Cortex of kidney (tissue), 1 donor: ENCODE measurements at places on chromosomes 5 and 9.

GRCh38 chr9:73230251-73230650, 78.6 kb downstream of the ANXA1 start:
- no peak for DNase-seq

DNA sequence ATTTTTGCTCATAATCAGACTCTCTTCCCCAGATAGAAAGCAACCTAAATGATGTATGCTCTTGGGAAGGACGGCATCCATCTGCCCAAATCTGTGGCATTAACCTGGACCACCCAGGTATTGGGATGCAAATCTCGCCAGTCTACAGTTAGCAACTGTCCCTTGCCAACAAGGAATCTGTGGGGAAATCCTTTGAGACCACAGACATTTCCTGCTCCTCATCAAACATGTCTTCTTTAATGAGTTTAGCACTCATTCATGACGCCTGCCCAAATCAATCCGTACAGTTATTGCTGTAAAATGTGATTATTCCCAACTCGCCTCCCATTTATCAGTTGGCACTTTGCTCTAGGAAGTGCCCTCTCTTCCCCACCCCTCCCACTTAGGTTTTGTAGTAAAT, 7.8 kb downstream of the ROR2 start:
- no peak for DNase-seq

- DNase-seq, result no peak
Measured at GRCh38 chr5:114435885-114436299, 74.0 kb downstream of the KCNN2 start.

DNA sequence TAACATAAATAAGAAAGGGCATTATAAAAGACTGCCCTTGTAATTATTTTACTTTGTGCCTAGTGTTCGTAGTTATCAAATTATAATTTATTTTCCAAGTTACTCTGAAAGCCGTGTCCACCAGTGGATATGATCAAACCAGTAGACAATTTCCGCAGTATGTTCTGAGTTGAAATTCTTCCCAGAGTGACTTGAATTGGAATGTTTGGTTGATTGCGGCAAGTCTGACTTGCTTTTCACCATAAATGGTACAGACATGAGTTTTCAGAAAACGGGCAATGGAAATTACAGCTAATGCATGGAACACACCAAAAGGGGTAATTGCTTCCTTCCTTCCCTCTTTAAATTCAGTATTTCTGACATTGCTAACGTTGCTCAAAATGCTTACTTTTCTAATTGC, 56.6 kb downstream of the CHSY3 start:
- no peak for DNase-seq

DNA sequence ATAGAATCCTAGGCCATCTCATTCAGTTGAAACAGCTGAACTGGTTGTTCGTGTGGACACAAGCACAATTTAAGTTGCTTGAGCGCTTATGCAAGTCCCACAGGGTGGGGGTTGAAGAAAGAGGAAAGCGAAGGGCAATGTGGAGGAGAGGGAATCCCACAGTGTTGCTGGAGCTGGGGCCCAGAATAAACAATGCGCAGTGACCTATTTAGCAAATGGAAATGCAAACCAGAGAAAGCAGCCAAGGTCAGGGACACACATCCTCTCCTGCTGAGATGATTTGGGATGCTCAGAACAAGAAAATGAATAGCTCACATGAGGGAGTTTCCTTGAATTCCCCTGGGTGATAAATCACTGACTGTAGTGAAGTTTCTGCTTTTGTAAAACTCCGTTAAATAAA, 838.3 kb downstream of the TLE4 start:
- DNase-seq, result no peak
